Nephron progenitor cell (in vitro differentiated cells): ENCODE measurements at places on chromosomes 1 and 21.
A peak's percentile ranks its signal among the peaks of the same experiment; 100 is the strongest.

DNA sequence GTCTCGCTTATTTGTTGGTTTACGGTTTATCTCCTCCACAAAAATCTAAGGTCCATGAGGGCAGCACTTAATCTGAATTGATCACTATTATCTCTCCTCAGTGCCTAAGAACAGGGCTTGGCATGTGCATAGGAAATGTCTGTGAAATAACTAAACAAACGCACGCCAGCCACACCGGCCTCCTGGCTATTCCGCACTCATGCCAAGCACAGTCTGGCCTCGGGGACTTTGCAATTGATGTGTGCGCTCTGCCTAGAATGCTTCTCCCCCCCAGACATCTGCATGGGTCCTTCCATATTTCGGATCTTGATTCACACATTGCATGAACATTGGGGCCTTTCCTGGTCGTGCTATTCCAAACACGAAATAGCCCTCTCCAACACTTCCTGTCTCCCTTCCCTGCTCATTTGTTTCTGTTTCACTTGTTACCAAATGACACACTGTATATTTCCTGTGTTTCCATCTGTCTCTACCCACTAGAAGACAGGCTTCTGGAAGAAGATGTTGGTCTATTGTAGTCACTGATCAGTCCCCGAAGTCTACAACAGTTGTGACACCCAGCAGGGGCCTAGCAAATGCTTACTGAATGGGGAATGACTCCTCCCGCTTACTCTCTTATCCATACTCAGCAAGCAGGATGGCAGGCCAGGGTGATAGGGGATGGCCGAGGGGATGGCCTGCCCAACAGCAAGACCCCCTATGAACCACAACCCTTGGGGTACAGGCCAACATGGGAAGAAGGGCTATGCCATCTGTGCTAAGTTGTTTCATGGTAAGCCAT lies 93.9 kb downstream of the GLIS1 start:
- peaks cover 56% of the 10 kb centered on the region for H3K4me1 ChIP-seq
- no peaks in the 10 kb centered on the region for H3K36me3 ChIP-seq
- no peak overlapping the region for H3K4me3 ChIP-seq
- no peak overlapping the region for H3K27ac ChIP-seq
- no peak for DNase-seq
- H3K27me3 ChIP-seq, result peaks cover 11% of the 10 kb centered on the region

DNA sequence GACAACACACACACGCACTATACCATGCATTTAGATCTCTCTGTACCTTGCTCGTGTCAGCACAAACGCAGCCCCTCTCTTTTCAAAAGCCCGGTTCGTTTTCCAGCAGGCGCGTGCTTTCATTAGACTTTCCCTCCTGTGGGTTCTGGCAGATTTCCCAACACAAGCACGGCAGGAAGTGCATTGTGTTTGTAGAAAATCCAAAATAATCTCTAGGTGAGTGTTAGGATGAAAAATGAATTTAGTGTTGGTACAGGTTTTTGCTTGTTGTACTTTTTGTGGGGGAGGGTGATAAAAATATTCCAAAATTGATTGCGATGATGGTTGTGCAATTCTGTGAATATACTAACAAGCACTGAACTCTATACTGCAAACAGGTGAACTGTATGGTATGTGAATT lies 54.1 kb upstream of the POFUT2 start:
- H3K36me3 ChIP-seq, result peaks cover 10% of the 10 kb centered on the region
- no peak for DNase-seq
- no peak overlapping the region for H3K27ac ChIP-seq
- peaks cover 25% of the 10 kb centered on the region for H3K27me3 ChIP-seq

GRCh38 chr1:162385702-162386101 lies 4.2 kb downstream of the C1orf226 start:
- H3K36me3 ChIP-seq, result peaks cover 4% of the 10 kb centered on the region
- peaks cover 10% of the 10 kb centered on the region for H3K27me3 ChIP-seq
- DNase-seq, result no peak
- H3K27ac ChIP-seq, result no peak overlapping the region
- no peak overlapping the region for H3K4me3 ChIP-seq
- H3K4me1 ChIP-seq, result peaks cover 42% of the 10 kb centered on the region

DNA sequence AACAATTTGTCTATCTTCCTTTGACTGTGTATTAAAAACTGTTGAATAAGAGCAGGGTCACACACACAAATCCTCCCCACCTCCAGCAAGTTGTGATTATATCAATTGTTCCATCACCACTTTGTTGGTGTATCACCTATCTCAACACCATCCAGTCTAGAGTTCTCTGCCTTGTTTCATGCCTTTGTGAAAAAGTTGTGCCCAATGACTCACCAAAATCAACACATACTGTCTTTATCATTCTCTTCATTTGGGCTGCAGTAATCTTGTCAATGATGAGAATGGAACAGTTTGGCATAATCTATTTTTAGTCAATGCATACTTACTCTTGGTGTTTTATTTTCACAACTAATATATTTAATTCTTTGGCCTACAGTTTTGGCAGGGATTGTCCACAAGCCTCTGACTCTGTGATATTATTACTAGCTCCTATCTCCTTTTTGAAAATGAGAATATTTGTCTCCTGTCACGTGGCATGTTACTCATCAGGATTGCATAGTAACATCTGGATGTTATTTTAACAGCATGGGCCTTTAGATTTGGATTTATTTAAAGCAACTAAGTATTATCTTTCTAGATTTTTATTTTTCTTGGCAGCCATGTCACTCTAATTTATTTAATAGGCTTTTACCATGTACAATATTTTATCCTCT lies 5.1 kb downstream of the C1orf87 start:
- no peak overlapping the region for H3K4me3 ChIP-seq
- no peaks in the 10 kb centered on the region for H3K4me1 ChIP-seq
- H3K36me3 ChIP-seq, result no peaks in the 10 kb centered on the region
- no peak overlapping the region for H3K27ac ChIP-seq

DNA sequence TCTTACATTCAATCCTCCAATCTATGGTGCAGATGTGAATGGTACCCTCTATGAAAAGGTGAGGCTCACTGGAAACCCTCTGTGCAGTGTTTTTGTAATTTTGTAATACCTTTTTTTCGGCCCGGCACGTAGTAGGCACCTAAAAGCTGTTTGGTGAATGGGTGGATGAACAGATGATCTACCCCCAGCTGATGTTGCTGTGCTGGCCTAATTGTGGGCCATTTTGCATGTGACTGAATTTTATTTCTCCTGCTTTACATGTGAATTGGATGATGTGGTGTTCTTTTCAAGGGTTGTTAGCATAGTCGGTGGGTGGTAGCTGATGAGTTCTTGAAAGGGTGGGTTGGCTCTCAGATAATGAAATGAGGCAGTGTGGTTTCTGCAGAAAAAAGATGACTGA lies 10.4 kb downstream of the KDM4A start:
- no peak overlapping the region for H3K27ac ChIP-seq
- H3K4me3 ChIP-seq, result no peak overlapping the region
- H3K27me3 ChIP-seq, result peaks cover 2% of the 10 kb centered on the region
- no peak for DNase-seq

DNA sequence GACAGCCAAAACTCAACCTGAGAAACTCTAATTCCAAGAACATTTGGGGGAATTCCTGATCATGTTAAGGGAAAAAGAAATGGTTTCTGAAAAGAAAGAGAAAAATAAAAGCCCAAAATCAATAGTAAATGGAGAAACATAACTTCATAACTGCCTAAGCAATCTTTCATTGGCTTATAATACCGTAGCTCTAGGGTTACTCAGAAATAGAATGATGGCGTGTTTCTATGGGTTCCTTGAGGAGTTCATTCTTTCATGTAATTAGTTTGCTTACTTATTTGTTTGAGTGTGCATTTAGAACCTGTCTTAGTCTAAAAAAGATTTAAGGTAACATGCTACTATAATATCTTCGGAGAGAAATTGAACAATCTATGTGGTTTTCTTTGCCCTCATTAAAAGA lies 37.5 kb upstream of the FBXO28 start:
- no peak overlapping the region for H3K4me3 ChIP-seq
- H3K4me1 ChIP-seq, result peaks cover 9% of the 10 kb centered on the region
- no peak for DNase-seq
- H3K27me3 ChIP-seq, result peaks cover 6% of the 10 kb centered on the region

GRCh38 chr1:152048416-152049009 lies 11.7 kb upstream of the S100A11 start:
- H3K36me3 ChIP-seq, result no peaks in the 10 kb centered on the region
- H3K27me3 ChIP-seq, result peaks cover 14% of the 10 kb centered on the region
- H3K27ac ChIP-seq, result peak overlapping the region; percentile 96
- H3K4me3 ChIP-seq, result peak overlapping the region; percentile 77

DNA sequence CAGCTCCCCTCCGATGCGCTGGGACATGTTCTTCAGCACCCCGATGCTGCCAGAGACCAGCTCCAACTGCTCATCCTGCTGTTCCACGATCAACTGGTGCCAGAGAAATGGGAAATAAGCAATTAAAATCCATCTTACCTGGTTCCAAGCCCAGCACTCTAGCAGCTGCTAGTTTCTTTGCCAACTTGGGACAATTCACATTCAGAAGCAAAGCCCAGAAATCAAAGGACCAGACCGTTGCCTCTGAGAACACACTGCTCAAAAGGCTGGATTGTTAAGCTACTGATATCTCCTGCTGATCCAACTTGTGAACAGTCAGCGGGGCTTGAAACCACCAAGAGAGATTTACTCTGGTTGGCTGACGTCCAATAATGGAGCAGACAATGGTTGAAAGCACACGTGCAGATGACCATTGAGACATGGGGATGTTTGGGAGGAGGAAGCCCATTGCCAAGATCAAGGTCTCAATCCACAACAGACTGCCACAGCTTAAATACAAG lies 34.4 kb downstream of the STX6 start:
- no peak overlapping the region for H3K4me3 ChIP-seq
- no peaks in the 10 kb centered on the region for H3K4me1 ChIP-seq
- DNase-seq, result no peak

GRCh38 chr1:61287014-61287413 lies 204.7 kb downstream of the NFIA start:
- no peaks in the 10 kb centered on the region for H3K36me3 ChIP-seq
- peaks cover 10% of the 10 kb centered on the region for H3K27me3 ChIP-seq
- peaks cover 12% of the 10 kb centered on the region for H3K4me1 ChIP-seq
- H3K27ac ChIP-seq, result no peak overlapping the region

- no peak overlapping the region for H3K27ac ChIP-seq
- H3K27me3 ChIP-seq, result peaks cover 9% of the 10 kb centered on the region
- H3K4me1 ChIP-seq, result peaks cover 40% of the 10 kb centered on the region
Measured at GRCh38 chr1:15180945-15181523, 27.5 kb downstream of the TMEM51 start.

DNA sequence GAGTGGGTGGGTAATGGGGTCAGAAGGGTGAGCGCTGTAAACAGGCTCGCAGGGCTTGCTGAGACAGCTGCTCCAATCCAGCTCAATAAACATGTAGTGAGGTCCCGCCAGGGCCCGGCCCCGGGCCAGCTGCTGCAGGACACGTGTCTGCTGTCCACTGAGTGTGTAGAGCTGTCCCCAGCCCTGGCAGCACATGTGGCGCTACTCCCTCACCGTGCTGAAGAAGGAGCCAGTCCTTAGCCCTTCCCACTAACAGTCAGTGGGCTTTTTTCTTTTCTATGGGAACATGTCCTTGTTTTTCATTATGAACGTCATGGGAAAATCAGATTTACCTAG lies 78.9 kb upstream of the C1orf174 start:
- H3K4me1 ChIP-seq, result peaks cover 42% of the 10 kb centered on the region
- H3K27ac ChIP-seq, result no peak overlapping the region
- H3K4me3 ChIP-seq, result no peak overlapping the region
- H3K27me3 ChIP-seq, result peaks cover 4% of the 10 kb centered on the region
- DNase-seq, result peak; percentile 29

GRCh38 chr1:37764414-37764825 lies 500 bp downstream of the EPHA10 start:
- no peak overlapping the region for H3K27ac ChIP-seq
- DNase-seq, result peak; percentile 94
- no peak overlapping the region for H3K4me3 ChIP-seq
- no peaks in the 10 kb centered on the region for H3K36me3 ChIP-seq
- peaks cover 81% of the 10 kb centered on the region for H3K27me3 ChIP-seq
- H3K4me1 ChIP-seq, result peaks cover 5% of the 10 kb centered on the region

DNA sequence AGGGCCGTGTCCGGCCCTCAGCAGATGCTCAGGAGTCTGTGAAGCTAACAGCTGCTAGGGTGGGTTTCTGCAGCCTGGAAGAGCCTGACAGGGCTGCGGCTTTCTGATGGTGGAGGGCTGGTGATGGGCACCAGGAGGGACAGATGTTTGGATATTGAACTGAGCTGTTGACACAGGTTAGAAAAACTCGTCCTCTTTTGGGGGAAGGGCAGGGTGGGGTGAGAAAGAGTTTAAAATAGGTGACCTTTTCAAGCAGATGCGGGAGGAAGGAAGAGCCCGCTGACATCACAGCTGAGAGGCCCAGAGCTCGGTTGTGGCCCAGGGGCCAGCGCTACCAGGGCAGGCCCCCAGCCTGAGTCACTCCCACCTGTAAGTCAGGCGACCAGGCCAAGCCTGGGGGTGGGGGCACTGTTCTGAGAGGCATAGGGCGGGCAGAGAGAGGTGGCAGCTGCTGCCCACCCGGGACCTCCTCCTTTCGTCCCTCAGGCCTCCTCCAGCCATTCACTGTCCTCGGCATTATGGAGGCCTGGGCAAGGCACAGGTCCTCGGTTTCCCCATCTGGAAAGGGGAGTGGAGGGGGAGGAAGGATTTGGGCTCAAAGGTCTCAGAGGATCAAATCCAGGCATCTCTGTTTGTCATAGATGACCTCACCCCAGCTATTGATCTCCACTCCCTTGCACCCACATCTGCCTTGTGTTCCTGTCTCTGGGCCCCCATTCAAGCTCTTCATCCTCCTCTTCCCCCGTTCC lies 32.3 kb upstream of the ID3 start:
- H3K4me3 ChIP-seq, result peak overlapping the region; percentile 61
- DNase-seq, result no peak
- H3K27ac ChIP-seq, result peak overlapping the region; percentile 98
- no peaks in the 10 kb centered on the region for H3K36me3 ChIP-seq
- no peaks in the 10 kb centered on the region for H3K27me3 ChIP-seq
- H3K4me1 ChIP-seq, result peaks cover 91% of the 10 kb centered on the region

GRCh38 chr1:17207966-17208418 lies 3.1 kb downstream of the PADI1 start:
- H3K27me3 ChIP-seq, result peaks cover 24% of the 10 kb centered on the region
- DNase-seq, result no peak
- peaks cover 81% of the 10 kb centered on the region for H3K4me1 ChIP-seq
- H3K4me3 ChIP-seq, result no peak overlapping the region

DNA sequence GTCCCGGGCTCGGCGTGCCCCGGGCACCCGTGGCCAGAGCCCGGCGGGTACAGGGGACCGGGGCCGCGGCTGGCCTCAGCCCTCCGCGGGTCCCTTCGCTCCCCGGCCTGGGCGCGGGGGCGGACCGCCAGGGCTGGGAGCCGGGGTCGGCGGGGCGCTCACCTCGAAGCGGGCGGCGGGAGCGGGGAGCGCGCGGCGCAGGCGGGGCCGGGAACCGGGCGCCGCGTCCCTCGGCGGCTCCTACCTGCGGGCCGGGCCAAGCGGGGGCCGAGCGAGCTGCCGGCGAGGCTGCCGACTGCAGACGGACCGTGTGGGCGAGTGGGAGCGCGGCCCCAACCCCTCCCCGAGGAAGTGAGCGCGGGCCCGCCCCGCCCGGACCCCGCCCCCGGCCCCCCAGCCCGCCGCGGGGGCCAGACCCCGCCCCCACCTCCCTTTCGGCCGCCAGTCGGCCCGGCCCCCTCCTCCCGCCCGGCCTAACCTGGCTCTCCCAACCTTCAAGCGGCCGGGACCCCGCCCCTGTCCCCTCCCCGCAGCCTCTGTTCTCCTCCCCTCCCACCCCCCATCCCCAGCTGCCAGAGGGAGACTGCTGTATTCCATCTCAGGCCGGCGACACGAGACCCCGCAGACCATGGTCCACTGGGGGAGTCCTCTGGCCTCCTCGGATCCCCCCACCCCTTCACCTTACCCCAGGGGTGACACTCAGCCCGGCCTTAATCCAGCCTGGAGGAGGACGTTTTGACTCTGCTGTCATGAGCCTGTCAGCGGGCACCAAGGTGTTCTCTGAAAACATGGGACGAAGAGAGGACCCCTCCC lies at the start of gene FHL3:
FHL3 (minus strand) TSS at position 320 of the 813 bp plus-strand sequence. CDS start 6,102 bp downstream, outside the sequence.
- peak within 1 kb of the TSS; percentile 93 for H3K4me3 ChIP-seq
- peak within 1 kb of the TSS; percentile 95 for H3K27ac ChIP-seq
- H3K36me3 ChIP-seq, result no peaks in the 10 kb centered on the region
